ENCODE measurements at places on chromosomes 1 and 21. TPM values are rescaled to one million over a fixed set of nuclear protein-coding genes. Genes with fewer than 3 reads are reported as not detected.

The KCNJ15 gene
- total RNA-seq: 0.42 TPM

The CHRM3 gene
- 0.10 TPM for total RNA-seq

The IFFO2 gene
- 37.5 TPM for total RNA-seq

The PTPRF gene
- under 0.01 TPM for total RNA-seq

The SLAMF9 gene
- total RNA-seq: 0.63 TPM

The RBM15 gene
- total RNA-seq: 66.4 TPM

The CFHR5 gene
- total RNA-seq: not detected

The FAAH gene
- 6.2 TPM for total RNA-seq

The ZNF670 gene
- total RNA-seq: 0.94 TPM

The SLAMF8 gene
- 0.84 TPM for total RNA-seq

The SPATA17 gene
- total RNA-seq: under 0.01 TPM

The LIPI gene
- not detected for total RNA-seq

The KCNH1 gene
- total RNA-seq: not detected

The SERPINC1 gene
- total RNA-seq: 0.10 TPM

The STUM gene
- total RNA-seq: not detected

The SPRR2B gene
- not detected for total RNA-seq

The ZNF683 gene
- total RNA-seq: 1.8 TPM

The THEM5 gene
- not detected for total RNA-seq

The FCGR3A gene
- total RNA-seq: 27.8 TPM

The PRAMEF13 gene
- total RNA-seq: not detected

The ATP1A2 gene
- total RNA-seq: 0.10 TPM

The BEND5 gene
- 5.1 TPM for total RNA-seq

The ELOVL1 gene
- total RNA-seq: 18.4 TPM

The PCP4 gene
- not detected for total RNA-seq

The SPATA6 gene
- total RNA-seq: 4.7 TPM

The RCSD1 gene
- 64.1 TPM for total RNA-seq

The GJB3 gene
- not detected for total RNA-seq

The IGFN1 gene
- total RNA-seq: under 0.01 TPM

The ARHGEF16 gene
- total RNA-seq: not detected

The SLC45A3 gene
- total RNA-seq: 2.0 TPM

The HSD17B7 gene
- 6.7 TPM for total RNA-seq

The OR2L3 gene
- not detected for total RNA-seq

The SZRD1 gene
- 83.1 TPM for total RNA-seq

The TCHHL1 gene
- not detected for total RNA-seq

Measured in mononuclear cell (primary cell).